Retina (tissue), 1 donor: ENCODE measurements at places on chromosomes 16 and 17.

DNA sequence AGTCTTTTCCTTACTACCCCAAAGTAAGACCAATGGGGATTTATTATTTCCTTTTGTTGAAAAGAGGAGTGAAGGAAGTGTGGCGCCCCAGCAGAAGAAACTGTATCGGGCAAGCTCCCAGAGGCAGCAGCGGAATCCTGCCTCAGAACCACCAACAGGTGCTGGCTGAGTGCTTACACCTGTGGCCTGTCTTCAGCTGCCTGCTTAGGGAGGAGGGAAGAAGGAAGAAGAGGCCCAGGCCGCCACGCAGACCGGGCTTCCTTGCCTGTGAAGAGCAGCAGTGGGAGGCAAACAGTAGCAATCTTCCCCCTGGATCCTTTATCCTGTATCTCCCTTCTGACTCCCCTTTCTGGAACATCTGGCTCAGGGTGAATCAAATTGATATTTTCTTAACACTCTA is 134.7 kb downstream of the AATF start:
- no peak for DNase-seq

DNA sequence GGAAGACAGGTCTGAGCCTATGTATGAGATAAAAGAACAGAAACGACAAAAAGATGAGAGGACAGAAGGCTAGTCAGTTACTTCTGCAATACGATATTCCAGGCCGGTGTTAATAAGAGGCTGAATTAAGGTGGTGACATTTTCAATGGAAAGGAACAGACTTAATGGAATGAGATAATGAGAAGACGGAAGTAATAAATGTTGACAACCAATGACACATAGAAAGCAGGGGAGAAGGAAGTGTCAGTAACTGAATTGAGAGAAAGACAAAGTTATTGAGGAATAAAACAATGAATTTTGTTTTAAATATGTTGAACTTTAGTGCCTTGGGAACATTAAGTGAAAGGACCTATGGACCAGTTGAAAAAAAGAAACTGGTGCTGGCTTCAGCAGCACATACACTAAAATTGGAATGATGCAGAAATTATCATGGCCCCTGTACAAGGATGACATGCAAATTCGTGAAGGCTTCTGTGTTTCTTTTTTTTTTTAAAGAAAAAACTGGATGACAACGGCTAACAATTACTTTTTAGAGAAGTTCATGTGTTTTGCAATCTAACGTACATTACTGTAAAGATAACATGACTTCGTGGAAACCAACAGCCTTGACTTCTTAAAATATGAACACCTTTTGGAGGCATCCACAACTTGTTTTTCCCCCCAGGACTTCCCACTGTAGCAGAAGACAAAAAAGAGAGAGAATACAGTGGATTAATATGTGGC is 18.5 kb upstream of the CPD start:
- no peak for DNase-seq

GRCh38 chr16:25699069-25699468 is 7.3 kb downstream of the HS3ST4 start:
- DNase-seq = no peak

DNA sequence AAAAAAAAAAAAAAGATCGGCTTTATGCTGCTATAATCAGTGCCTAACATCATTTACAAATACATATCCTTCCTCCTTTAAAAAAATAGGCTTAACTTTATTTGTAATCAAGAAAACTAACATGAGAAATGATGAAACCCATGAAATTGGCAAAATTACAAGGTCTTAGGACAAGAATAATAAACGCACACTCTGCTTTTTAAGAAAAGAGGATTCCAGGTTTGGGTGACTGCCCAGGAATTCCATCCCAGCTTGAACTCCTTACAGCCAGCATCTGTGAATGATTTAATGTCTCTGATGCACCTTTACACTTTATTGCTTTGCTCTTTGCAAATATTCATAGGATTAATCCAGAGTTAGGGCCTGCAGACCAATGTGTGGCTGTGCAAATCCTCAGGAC is 196.0 kb downstream of the CBLN1 start:
- DNase-seq = no peak

GRCh38 chr17:47291242-47291873 is 32.4 kb upstream of the EFCAB13 start:
- DNase-seq = no peak

- DNase-seq = no peak
Measured at GRCh38 chr16:2278956-2279800, 11.3 kb upstream of the RNPS1 start.

GRCh38 chr17:48023400-48024148 is 14.0 kb downstream of the COPZ2 start:
- peak; percentile 88 for DNase-seq

DNA sequence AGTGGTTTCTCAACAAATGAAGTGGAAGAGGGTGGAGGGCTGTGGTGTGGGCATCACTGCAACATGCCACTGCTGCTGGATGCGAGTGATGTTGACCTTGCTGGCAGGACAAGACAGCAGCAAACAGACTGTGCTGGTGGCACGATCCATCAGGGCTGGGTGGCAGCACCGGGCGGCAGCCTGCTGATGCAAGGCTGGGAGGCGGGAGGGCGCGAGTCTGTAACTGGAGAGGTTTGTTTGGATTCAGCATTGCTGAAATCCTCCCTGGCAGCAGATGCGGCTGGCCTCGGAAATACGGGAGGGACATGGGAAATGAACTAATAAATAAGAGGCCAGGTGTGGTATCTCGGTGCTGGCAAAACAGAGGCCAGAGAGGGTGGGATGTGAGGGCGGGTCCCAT is 224.2 kb downstream of the ENGASE start:
- DNase-seq = no peak

- DNase-seq = no peak
Measured at GRCh38 chr16:86865851-86866662, 287.7 kb downstream of the FOXL1 start.

- DNase-seq = peak; percentile 76
Measured at GRCh38 chr16:1057252-1057932, 15.2 kb upstream of the SSTR5 start.

GRCh38 chr17:6392609-6393350 is 42.1 kb downstream of the AIPL1 start:
- DNase-seq = no peak
